ENCODE measurements at places on chromosomes 12 and 14. TPM values are rescaled to one million over a fixed set of nuclear protein-coding genes. Genes with fewer than 3 reads are reported as not detected.

The MPHOSPH9 gene
- 24.3 TPM for total RNA-seq

DNA sequence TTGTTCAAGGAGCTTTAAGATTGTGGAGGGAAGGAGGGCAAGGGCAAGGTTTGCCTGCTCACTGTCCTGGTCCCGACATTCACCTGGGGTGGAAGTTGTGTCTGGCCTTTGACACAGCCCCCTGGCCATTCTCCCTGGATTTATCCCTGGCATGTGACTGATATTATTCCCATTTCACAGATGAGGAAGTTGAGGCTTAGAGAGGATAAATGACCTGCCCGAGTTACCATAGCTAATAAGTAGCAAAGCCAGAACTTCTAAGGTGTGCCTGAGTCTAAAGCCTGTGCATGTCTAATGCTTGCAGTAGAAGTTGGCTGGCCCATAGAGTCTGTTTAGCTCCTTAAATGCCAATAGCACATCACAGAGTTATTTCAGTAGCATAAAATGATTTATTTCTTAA is 720 bp upstream of the FGF6 start:
- DNase-seq: no peak

DNA sequence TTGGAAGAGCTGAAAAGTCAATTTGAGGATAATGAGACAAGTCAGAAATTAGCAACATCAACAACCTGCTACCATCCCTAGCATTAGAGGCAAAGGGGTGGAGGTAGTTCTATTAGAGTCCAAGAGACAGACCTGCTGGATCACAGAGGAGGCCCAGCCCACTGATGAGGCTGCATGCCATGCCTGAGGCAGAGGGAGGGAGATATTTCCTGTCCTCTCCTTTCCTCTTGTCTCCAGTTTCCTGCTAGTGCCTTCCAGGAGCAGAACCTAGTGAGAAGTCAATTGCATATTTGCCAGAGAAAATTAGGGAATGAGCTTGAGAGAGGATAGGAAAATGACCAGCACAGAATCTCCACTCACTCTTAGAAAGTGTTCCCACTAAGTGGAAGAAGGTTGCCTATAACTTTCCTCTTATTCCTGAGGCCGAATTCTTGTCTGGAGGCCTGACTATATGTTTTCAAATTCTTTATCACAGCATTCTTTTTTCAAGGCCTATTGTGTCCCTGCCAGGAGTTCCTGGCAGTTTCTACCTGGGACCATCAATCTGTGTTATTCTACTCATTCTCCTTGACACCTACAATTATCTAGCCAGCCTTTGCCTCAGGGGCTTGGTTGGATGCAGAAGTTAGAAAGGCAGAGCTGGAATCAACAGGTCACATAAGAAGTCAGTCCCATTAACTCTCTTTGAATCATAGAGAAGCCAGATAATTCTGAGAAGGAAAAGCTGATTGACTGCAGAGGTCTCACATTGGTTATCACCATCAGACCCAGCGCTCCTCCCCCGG is 121.9 kb downstream of the EMP1 start:
- no peak for DNase-seq

The CD4 gene
- 8.6 TPM for total RNA-seq

- DNase-seq: peak; percentile 77
These were observed 5.4 kb downstream of the RPS6KL1 start for GRCh38 chr14:74917646-74918081.

DNA sequence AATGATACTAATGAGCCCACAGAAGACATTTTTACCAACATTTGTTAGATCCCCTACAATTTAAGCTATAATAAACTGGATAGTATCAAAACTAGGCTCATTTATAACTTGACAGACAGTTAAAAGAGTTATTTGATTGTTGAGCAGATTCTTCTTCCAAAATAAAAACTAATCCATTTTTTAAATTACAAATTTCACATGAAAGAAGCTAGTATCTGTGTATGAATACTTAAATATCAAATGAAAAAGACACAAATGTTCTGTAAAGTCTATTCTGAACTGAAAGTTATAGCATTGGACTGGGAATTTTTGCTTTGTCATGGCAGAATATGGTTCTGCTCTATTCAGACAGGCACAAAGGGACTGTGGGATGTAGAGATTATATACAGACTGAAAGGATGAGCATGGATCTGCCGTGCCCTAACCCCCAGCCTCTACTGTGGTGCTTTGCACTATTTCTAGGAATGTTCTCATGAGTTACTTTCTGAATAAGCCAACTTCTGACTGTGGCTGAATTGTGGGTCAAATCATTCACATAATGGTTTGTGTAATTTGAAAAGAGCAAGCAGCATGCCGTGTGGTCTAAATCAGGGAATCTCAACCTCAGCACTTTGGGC is 352.7 kb downstream of the KCNH5 start:
- DNase-seq: no peak

Data from prostate gland (tissue), 2 donors.